Activated CD4-positive, alpha-beta T cell treated with anti-CD3 and anti-CD28 coated beads, Interleukin-2, Interleukin-6, amounts not matched to agents 100 ng/mL and 50 ng/mL, durations not matched to agents 16 hours and 8 hours (primary cell): ENCODE measurements at places on chromosomes 13 and 19.

GRCh38 chr13:44484562-44485138, 91.5 kb downstream of the TSC22D1 start:
- DNase-seq, result no peak

DNA sequence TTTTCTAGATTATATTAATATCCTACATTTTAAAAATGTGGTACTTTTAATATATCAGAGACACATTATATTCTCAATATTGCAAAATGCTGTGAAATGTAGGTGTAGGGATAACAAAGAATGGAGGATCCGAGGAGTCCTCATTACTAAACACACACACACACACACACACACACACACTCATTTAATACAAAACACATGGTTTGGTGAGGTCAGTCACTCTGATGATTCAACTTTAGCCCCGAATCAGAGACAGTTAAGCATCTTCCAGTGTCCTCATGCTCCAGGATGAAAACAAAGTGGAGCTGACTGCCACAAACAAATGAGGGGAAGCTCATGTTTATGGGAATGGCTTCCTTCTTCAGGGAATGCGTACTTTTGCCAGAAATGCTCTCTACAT, 147.5 kb downstream of the CYSLTR2 start:
- no peak for DNase-seq

GRCh38 chr13:99103536-99103935, 97.1 kb upstream of the UBAC2 start:
- no peak for DNase-seq

GRCh38 chr13:42650506-42650905, 76.6 kb downstream of the TNFSF11 start:
- no peak for DNase-seq

DNA sequence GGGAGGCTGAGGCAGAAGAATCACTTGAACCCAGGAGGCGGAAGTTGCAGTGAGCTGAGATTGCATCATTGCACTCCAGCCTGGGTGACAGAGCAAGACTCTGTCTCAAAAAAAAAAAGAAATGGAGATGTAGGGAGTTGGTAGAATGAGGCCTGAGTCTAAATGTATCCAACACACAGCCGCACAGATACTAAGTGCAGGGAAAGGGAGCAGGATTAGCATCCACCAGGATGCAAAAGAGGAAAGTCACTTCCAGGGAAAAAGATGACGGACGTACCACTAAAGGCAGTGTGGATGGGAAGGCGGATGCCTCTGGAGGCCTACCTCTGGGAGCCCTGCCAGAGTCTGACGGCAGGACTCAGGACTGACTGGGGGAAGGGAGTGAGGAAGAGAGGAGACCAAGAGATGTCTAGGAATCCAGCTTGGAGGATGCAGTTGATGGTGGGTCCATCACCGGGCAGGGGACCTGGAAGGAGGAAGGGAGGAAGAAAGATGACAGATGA, 6.8 kb downstream of the FAM98C start:
- DNase-seq, result no peak

GRCh38 chr13:91357613-91358386, 10.3 kb downstream of the MIR17HG start:
- DNase-seq, result no peak

DNA sequence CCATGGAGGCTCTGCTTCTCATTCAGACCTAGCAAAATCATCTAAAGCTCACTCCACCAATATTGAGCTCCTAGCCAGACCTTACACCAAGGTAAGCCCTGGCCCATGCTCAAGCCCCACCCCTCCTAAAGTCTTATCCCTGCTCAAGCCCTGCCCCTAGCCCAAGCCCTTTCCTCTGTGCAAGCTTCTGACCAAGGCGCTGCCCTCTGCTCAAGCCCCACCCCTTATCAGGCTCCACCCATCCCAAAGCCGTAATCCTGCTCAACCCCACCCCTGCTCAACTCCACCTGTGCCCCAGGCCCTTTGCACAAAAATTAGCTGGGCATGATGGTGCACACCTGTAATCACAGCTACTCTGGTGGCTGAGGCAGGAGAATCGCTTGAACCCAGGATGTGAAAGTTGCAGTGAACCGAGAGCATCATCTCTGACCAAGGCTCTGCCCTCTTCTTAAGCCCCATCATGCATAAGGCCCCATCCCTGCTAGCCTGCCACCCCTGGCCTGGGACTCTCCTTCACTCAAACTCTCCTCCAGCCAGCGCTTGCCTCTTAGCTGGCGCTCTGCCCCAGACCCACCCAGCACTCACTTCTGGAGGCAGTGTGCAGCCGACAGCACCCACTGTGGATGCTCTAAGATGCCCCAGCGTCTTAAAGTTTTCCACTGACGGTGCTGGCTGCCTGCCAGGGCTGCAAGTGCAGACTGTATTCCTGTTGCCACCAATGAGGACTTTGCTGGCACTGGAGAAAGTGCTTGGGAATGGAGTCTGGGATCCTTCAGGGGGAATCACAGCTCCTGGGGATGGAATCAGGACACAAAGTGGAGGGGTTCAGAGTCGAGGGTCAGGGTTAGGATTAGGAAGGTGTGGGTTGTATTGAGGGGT, 16.5 kb downstream of the KLK4 start:
- no peak for DNase-seq

- no peak for DNase-seq
These were observed 217.0 kb upstream of the PRR20A start for GRCh38 chr13:56923626-56924140.

DNA sequence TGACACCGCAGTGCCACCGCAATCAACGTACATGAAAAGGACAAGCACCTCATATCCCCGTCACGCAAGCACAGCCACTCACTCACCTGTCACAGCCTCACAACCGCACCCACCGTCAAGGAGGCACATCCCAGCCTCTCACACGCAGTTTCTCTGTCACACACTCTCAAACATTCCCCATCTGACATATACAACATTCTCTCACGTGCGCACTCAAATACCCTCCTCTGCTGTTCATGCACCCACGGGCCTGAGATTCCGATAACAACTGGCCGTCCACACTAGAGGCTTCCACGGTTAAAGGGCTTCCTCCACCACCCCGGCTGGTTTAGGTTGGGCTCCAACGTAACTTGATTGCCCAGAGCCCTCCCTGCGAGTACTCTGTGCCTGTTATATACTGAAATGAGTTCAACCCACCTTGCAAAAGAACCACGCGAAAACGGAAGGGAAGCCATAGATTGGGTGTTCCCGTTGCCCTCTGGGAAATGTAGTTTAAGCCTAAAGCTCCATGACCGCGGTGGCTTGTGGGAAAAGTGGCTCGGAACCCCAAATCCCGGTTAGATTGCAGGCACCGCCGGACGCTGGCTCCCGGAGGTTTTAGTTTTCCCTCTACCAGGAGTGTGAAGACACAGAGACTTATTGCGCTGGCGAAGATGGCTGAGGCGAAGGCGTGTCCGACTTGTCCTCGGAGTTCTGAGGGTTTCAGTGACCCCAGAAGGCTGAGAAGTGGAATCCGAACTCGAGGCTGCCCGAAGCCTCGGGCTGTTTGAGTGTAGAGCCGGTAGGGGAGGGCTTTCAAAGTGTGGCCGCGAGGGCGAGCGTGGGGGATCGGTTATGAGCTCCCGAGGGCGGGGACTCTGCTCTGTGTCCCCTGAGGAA, at the start of gene ZNF573:
TSS of gene ZNF573 (minus strand) at position 460 of the 879 bp plus-strand sequence. CDS start 5,857 bp downstream, outside the sequence.
- peak; percentile 87 for DNase-seq

DNA sequence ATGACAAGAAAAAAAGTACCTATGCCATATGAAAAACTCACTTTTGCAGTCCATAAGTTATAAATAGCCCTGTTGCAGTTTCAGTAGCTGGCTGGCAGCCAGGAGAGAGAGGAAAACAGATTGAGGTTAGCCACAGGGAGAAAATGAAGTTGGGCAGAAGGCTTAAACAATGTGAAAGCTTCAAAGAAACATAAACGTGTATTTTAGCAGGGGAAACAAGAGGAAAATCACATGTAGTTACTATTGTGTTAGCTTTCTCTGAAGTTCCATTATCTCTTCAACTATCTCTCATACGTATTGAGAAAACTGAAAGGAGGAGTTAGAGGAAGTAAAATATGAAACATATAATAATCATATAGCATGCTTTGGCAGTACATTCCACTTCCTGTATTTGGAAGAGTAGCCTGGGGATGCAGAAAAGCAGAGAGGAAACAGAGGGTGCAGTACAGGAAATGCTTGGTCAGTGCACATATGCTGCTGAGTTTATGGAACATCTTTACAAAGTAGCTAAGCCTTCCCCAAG, 1551.1 kb downstream of the EFNB2 start:
- peak; percentile 22 for DNase-seq
